T-helper 22 cell (primary cell): ENCODE measurements at places on chromosomes 2 and 18.

GRCh38 chr2:209633911-209634310, 137.7 kb upstream of the UNC80 start:
- no peak for DNase-seq

DNA sequence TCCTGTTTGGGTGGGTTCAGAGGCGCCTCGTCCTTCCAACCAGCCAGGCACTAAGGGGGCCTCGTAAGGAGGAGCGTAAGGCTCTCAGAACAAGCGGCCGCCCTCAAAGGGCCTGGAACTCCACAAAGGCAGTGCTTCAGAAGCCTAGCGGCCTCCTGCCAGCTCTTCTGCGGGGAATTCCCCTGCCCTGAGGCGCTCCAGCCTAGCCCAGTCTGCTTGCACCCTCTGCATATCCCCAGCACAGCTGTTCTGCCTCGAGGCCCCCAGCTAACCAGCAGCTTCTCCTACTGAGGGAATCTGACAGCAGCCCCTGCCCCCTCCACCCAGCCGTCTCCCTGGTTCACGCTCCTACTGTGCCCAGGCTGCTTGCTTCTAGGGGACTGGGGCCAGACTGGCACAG, 265.9 kb downstream of the TFCP2L1 start:
- DNase-seq: no peak

GRCh38 chr2:145729993-145730770, 1210.3 kb upstream of the ZEB2 start:
- no peak for DNase-seq

DNA sequence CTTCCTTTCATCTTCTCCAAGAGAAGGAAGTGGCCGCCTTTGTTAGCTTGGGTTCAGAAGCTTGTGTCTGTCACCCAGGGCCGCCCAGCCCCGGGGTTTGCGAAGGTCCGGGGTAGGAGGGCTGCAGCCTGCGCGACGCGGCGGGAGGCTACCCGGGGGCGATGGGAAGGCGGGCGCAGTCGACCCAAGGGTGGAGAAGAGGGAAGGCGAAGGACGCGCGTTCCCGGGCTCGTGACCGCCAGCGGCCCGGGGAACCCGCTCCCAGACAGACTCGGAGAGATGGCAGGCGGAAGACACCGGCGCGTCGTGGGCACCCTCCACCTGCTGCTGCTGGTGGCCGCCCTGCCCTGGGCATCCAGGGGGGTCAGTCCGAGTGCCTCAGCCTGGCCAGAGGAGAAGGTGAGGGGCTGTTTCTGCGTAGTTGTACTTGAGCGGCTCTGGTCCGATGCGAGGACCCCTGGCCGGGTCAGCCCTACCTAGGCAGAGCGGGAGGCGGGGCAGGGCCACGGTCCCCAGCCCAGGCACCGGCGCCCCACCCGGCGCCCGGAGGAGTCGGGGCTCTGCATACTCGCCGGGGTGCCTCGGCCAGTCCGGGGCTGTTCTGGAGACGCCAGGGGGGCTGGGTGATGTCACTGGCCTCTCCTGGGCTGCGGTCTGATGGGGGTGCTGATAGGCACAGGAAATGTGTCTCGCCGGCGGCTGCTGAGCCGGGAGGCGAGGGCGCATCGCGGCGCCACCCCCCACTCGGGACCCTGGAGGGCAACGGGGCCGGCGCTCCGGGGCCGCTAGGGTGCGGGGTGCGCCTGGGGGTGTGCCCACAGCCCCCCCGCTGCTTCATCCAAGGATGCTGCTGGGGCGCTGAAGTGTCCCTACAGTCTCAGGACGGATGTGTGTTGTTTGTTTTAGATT, at the start of gene QPCT:
QPCT (plus strand) TSS at position 178 of the 909 bp plus-strand sequence; CDS start at position 280, 102 bp downstream.
- DNase-seq: peak; percentile 65

DNA sequence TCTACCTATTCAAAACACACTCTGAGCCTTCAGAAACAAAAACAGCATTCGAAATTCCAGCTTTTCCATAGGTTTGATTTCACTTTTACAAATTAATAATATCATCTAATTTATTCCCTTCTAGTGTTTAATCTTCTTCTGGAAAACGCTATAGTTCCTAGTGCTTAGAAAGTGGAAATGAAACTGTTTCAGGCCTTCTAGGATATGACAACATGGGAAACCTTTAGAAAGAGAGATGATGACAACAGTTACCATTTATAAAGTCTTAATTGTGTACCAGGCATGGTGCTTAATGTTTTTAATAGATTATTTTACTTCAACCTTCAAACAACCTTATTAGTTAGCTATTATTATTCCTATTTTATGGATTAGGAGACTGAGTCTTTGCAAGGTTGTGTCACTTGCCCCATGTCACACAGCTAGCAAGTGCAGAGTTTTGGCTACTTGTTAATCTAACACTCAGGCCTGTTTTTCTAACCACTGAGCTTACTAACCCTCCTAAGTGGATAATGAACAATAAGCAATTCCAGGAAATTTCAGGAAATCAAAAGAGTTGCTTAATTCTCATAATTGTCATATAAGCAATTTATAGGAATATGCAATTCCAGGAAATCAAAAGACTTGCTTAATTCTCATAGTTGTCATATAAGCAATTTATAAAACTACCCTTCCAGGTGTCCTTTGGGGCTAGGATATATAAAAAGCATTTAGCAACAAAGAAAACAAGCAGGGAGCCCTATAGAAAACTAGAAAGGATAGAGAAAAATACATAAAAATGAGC, 206.0 kb downstream of the ZNF521 start:
- no peak for DNase-seq

GRCh38 chr2:70696142-70696541, 71.9 kb downstream of the ADD2 start:
- DNase-seq: no peak

- DNase-seq: no peak
Observed at GRCh38 chr2:33321236-33321771, 155.1 kb upstream of the RASGRP3 start.

GRCh38 chr2:178527592-178527991, 47.3 kb downstream of the PLEKHA3 start:
- no peak for DNase-seq

DNA sequence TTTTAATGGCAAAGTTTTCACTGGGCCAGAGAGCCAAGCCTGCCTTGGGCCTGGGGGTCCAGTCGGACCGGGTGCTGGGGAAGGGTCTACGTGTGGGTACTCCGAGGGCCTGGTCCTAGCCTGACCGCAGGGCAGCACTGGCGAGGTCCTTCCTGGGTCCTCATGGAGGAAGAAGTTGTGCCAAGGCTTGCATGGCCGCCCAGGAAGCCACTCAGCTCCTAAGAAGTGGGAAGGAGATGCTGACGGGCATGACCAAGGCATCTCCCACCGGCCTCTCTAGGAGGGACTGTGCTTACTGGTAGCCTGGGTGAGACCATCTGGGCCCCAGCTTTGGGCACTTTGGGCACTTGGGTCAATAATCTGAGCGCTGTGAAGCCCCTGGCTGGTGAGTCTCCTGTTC, 22.6 kb downstream of the CIB4 start:
- no peak for DNase-seq

GRCh38 chr2:39534095-39534711, 97.1 kb upstream of the MAP4K3 start:
- DNase-seq: no peak

- no peak for DNase-seq
Observed at GRCh38 chr2:73982140-73982617, 2.5 kb upstream of the TET3 start.

- no peak for DNase-seq
Observed at GRCh38 chr2:168594778-168595177, 138.7 kb downstream of the CERS6 start.

- no peak for DNase-seq
Observed at GRCh38 chr2:211802666-211803065, 735.9 kb downstream of the ERBB4 start.

GRCh38 chr18:2281523-2282199, 289.6 kb downstream of the METTL4 start:
- DNase-seq: no peak

- DNase-seq: no peak
Observed at GRCh38 chr2:43605079-43605655, 9.3 kb upstream of the THADA start.

- DNase-seq: no peak
Observed at GRCh38 chr2:10935953-10936942, 24.5 kb downstream of the KCNF1 start.

GRCh38 chr18:13809531-13810255, 14.3 kb upstream of the MC5R start:
- DNase-seq: no peak

- no peak for DNase-seq
Observed at GRCh38 chr2:115443539-115444185, 1001.2 kb downstream of the DPP10 start.

DNA sequence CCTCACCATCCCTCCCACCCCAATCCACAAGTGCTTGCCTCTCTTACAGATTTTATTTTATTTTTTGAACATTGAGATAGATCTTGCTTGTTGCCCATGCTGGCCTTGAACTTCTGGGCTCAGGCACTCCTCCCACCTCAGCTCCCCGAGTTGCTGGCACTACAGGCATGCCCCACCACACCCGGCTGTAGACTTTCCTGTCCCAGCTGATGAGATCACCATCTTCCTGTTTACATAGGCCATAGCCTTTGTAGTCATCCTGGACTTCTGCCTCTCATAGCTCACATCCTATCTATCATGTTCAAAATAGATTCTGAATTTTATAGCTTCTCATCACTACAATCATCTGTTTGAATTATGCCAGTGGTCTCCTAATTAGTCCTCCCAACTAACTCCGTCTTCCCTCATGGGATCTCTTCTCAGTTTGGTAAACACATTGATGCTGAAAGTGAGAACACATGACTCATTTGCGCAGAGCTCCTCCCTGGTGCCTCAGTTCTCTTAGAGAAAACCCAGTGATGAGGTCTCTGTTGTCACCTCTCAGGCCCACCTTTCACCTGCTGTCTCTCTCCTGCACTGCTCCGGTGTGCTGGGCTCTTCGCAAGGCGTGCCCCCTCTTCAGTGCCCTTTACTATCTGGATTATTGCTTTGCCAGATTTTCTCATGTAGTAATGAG, 243.0 kb downstream of the ZNF407 start:
- no peak for DNase-seq

DNA sequence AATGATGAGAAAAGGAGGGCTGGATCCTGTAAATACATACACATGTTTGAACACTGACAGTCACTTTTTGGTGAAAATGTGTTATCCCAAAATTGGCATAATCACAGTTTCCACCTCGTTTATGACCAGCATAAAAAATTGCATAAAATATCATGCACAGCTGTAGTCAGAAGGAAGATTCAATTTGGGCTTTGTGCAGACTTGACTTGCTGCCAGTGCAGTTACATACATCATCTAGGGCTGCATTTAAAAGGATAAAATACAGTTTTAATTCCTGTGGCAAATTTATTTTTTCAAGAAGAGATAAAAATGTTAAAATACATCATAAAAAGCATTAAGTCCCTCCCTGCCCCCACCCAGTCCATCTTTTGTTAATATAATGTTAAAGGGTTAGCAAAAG, 103.8 kb downstream of the VWC2L start:
- DNase-seq: no peak

GRCh38 chr2:179592167-179592936, 269.1 kb downstream of the ZNF385B start:
- no peak for DNase-seq

DNA sequence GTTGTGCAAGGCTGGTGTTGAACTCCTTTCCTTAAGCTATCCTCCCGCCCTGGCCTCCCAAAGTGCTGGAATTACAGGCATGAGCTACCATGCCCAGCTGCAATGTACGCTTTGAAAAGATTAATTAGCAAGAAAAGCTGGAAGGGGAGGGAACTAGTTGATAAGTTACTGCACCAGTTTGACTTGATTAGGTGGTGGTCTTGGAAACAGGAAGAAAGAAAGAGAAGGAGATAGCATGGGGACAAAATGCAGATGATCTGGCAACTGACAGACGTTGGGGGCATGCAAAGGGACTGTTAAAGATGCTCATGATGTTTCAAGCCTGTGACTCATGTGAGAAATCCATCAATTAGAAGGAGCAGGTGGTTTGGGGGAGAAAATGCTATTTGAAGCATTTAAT, 68.6 kb downstream of the PLEKHM3 start:
- no peak for DNase-seq

DNA sequence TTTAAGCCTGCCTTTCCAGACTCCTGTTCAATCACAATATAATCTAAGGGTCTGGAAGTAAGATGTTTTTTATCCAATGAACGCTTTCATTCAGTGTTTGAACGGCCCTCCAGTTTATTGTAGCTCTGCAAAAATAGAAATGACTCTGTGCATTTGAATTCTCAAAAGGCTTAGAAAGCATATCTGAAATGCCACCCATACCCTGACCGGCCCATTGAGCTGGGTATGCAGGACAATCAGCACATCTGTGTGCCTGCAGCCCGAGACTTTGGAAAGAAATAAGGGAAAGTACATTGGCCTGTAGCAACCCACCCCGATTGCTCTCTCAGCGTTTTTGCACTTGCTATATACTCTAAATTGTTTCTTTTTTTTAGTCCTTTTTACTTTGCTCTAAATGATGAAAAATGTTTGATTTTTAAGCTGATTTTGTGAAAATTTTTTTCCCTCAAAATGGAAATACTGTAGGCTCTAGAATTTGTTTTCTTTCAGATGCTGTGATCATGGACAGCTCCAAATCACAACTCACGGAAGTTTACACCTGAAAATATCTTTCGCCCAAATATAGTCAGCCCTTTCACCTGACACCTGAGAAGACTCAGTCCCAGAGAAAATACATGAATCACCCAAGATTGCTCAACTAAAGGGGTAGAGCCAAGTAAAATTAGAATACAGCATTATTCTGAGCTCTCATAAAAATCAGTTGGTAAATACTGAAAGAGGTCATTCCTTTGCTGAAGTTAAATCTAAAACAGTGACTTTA, 194.5 kb upstream of the SIX3 start:
- no peak for DNase-seq

DNA sequence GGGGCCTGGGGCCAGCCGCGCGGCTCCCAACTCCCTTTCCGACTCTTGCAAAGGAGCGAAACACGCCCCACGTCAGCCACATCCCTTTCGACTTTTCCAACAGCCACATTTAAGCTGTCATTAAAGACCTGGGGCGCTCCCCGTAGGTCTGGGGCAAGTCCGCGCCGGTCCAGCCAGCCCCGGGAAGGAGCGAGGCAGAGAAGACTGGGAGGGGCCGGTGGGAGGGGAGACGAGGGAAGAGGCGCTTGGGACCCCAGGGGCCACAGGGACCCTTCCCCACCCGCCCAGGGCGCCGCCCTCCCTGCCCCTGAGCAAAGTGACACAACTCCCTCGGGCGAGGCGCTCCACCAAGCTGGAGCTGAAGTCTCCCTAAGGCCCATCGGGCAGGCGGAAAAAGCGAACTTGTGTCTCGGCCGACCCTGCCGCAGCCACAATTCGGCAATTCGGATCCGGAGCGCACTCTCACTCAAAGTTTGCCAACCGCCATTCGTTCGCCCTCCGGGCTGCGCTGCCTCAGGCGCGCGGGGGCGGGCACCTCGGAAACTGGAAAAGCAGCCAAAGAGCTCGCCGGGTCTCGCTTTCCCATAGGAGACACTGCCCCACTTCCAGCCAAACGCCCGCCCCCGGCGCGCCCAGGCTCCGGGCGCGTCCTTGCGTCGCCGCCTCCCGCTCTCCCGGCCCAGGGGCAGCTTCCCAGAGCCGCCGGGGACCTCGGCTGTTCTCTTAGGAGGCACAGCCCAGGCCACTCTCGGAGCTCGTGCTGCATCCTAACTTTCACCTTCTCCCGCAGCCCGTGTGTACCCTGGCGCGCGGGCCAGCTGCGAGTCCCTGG, 1.1 kb upstream of the KCTD1 start:
- DNase-seq: no peak

- no peak for DNase-seq
Observed at GRCh38 chr2:133266041-133266925, 302.0 kb downstream of the NCKAP5 start.

- DNase-seq: no peak
Observed at GRCh38 chr2:63712748-63713147, 124.0 kb downstream of the MDH1 start.

- no peak for DNase-seq
Observed at GRCh38 chr2:103814016-103814415, 1039.9 kb upstream of the POU3F3 start.
